ENCODE measurements at places on chromosomes 2 and 18. TPM values are rescaled to one million over a fixed set of nuclear protein-coding genes. Genes with fewer than 3 reads are reported as not detected.

Gene TBC1D8
- 10.6 TPM for total RNA-seq

Gene KCNIP3
- 2.6 TPM for total RNA-seq

Gene LBH
- 548 TPM for total RNA-seq

Gene CDK5R2
- total RNA-seq, result not detected

Gene LYPD1
- 34.5 TPM for total RNA-seq

Gene GKN2
- total RNA-seq, result not detected

Gene MYO5B
- under 0.01 TPM for total RNA-seq

Gene FHL2
- total RNA-seq, result 346 TPM

Gene TOGARAM2
- 0.43 TPM for total RNA-seq

Gene RFTN2
- 4.7 TPM for total RNA-seq

Gene RGPD4
- total RNA-seq, result not detected

Gene CTNNA2
- not detected for total RNA-seq

Gene MAP2
- total RNA-seq, result 37.1 TPM

Gene HMSD
- total RNA-seq, result 1.3 TPM

Gene MEIS1
- 107 TPM for total RNA-seq
